Smooth muscle cell of the umbilical artery (primary cell): ENCODE measurements at places on chromosomes 5 and 9. TPM values are rescaled to one million over a fixed set of nuclear protein-coding genes. Genes with fewer than 3 reads are reported as not detected.

Gene ARHGEF39
- 0.30 and 0.92 TPM in 2 replicates for total RNA-seq

Gene SLC45A2
- under 0.01 TPM in 1 of 2 replicates, not detected in the other for total RNA-seq

Gene ZNF483
- total RNA-seq, result 1.2 TPM in 2 replicates

Gene SUSD3
- total RNA-seq, result 0.37 and 0.59 TPM in 2 replicates

Gene ARL15
- total RNA-seq, result 19.9 and 22.3 TPM in 2 replicates

Gene FOXD4L5
- 0.09 and 0.30 TPM in 2 replicates for total RNA-seq

Gene KCTD16
- 5.4 and 33.0 TPM in 2 replicates for total RNA-seq

Gene ADGRV1
- total RNA-seq, result 0.14 and 0.89 TPM in 2 replicates

Gene MARCOL
- not detected in 2 replicates for total RNA-seq

Gene SLC36A1
- total RNA-seq, result 6.2 and 8.7 TPM in 2 replicates

Gene DMAC1
- 6.3 and 8.9 TPM in 2 replicates for total RNA-seq

Gene PRDM9
- not detected in 2 replicates for total RNA-seq
